Activated naive CD8-positive, alpha-beta T cell treated with anti-CD3 and anti-CD28 coated beads for 36 hours (primary cell): ENCODE measurements at places on chromosomes 7 and 10. TPM values are rescaled to one million over a fixed set of nuclear protein-coding genes. Genes with fewer than 3 reads are reported as not detected.

The CACNA2D1 gene
- not detected for total RNA-seq

The PRKG1 gene
- not detected for total RNA-seq

The OPN4 gene
- total RNA-seq: not detected

The TMEM176B gene
- not detected for total RNA-seq

The INA gene
- 0.38 TPM for total RNA-seq

The ZNF727 gene
- 0.58 TPM for total RNA-seq

The C10orf88 gene
- 9.5 TPM for total RNA-seq

The OR2A1 gene
- total RNA-seq: not detected

The PAPSS2 gene
- total RNA-seq: 0.27 TPM

The TRIM50 gene
- not detected for total RNA-seq
